ENCODE measurements at places on chromosomes 7 and 10.
A peak's percentile ranks its signal among the peaks of the same experiment; 100 is the strongest.

DNA sequence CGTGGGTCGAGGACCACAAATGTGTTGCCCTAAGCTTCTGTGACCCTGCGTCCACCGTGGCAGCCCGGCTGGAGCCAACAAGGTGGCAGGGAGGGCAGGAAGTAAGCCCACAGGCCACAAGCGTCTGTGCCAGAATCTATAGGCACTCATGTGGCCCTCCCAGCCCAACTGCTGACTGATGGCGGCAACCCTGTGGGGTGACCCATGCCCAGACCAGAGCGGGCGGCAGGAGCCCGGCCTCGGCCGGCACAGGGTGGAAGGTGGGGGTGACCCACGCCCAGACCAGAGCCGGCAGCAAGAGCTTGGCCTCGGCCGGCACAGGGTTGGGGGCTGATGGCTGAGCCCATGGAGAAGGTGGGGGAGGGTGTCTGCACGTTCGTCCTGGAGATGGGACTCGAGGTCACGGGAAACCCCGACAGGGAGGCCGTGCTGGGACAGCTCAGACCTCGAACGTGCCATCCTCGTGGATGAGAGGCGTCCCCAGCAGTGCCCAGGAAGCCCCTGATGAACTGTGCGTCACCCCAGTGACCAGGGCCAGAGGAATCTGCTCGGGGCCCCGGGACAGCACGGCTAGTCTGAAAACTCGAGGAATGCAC is 181.0 kb downstream of the ELFN1 start:
- DNase-seq = no peak

GRCh38 chr10:71649631-71650030 is 69.9 kb downstream of the C10orf105 start:
- DNase-seq = no peak

GRCh38 chr7:79211724-79212123 is 241.7 kb downstream of the MAGI2 start:
- DNase-seq = peak; percentile 66

GRCh38 chr10:80154626-80154977 is 22.1 kb downstream of the PLAC9 start:
- DNase-seq = no peak

GRCh38 chr7:42372479-42372878 is 135.5 kb upstream of the GLI3 start:
- DNase-seq = no peak

DNA sequence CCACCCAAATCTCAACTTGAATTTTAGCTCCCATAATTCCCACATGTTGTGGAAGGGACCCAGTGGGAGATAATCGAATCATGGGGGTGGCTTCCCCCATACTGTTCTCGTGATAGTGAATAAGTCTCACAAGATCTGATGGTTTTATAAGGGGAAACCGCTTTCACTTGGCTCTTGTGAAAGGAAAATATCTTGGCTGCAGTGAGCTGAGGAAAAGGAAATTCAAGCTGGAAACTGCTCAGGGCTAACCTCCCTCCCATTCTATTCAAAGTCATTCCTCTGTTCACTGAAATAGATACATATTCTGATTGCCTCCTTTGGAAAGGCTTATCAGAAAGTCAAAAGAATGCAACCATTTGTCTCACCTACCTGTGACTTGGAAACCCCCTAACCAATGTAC is 15.8 kb downstream of the CYCS start:
- DNase-seq = no peak

GRCh38 chr7:56092789-56093531 is at the start of gene PHKG1:
TSS of gene PHKG1 (minus strand) at chr7:56092952. CDS start at chr7:56088941, 4,011 bp downstream.
- peak; percentile 67 for DNase-seq

Data from amniotic epithelial cell (primary cell).